CD4-positive, alpha-beta T cell treated with Interferon alpha-2 for 1 hour (primary cell): ENCODE measurements at places on chromosomes 2 and 18.

- no peak for DNase-seq
Observed at GRCh38 chr2:46157966-46158310, 139.3 kb upstream of the EPAS1 start.

DNA sequence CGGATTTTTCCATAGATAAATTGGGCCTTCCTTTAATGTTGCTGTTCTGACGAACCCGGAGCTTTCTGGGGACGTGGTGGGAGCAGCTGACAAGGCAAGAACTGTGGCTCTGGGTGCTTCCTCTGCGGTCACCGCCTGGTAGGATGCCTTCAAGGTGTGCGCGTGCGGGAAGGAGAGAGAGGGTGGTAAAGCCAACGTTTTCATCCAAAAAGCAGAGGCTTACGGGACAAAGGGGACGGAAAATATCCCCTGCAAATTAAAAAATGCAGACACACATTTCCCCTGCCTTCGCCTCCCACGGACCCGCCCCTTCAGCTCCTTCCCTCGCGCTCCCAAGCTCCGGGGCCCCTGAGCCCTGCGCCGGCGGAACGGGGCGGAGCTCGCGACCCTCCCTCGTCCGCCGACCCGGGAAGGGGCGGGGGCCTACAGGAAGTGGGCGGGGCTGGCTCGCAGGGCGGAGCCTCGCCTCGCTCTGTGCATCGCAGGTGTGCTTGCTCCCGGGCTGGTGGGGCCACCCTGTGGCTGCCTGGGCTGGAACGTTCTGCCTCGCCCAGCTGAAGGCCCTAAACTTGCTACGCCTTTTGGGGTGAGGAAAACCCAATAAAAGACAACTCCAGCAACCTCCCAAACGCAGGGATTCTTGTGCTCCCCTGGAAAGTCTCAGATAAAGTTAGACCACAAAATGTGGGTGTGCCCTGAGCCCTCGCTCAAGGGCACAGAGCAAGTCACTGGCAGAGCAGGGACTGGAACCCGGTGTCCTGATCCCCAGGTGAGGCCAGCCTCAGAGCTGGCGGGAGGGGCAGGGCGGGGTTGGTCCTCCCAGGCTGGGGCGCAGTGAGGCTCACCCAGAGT, 25.4 kb upstream of the SLC66A3 start:
- peak; percentile 84 for DNase-seq

GRCh38 chr18:41922176-41922575, 32.9 kb upstream of the PIK3C3 start:
- no peak for DNase-seq

DNA sequence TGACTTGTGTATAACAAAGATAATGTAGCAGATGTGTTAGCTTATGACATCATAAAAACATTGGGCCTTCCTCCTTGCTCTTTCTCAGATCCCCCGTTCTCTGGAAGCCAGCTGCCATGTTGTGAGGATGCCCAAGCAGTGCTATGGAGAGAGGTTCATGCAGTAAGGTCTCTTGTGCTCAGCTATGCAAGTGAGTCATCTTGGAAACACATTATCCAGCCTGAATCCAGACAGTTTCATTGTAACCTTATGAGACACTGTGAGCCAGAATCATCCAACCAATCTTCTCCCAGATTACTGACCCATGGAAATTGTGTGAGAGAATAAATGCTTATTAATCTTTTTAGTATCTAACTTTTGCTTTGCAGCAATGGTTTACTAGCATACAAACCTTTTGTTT, 60.8 kb downstream of the ST6GAL2 start:
- no peak for DNase-seq

GRCh38 chr2:190277234-190278112, 42.2 kb downstream of the HIBCH start:
- no peak for DNase-seq

DNA sequence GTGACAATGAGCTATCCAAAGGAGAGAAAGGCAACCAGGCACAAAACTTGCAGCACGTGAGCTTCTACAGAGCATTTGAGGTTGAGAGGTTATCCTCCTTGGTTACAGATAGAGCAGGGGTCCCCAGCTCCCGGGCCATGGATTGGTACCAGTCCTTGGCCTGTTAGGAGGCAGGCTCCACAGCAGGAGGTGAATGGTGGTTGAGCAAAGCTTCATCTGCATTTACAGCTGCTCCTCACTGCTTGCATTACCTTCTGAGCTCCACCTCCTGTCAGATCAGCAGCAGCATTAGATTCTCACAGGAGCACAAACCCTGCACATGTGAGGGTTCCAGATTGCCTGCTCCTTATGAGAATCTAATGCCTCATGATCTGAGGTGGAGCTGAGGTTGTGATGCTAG, 57.8 kb upstream of the ST8SIA3 start:
- no peak for DNase-seq

GRCh38 chr2:16167451-16167861, 227.1 kb downstream of the MYCN start:
- DNase-seq, result no peak

DNA sequence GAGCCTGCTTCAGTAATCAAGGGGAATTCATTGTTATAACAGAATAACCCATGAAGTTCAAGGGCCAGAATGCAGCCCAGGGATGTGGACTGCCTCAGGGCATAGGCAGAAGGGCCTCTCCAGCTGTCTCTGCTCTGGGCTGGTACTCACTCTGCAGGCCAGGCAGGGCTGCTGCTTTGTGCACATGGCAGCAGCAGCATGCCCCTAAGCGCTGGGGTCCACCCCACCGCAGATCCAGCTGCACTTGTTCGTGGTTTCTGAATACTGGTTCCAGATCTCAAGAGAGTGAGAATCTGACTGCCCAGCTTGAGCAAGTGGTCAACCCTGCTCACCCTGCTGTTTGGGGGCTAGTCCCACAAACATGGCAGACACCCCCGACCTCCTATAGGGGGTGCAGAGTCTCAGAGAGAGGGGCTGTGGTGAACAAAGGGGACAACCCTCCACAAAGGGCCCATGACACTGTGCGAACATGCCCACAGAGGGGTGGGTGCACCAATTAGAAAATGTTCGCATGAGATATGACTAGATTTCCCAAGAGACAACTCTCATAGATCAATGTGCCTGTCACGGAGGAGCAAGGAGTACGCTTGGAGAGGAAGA, 87.3 kb downstream of the ACTR3 start:
- DNase-seq, result no peak
